Renal pelvis (tissue), 12 donors: ENCODE measurements at places on chromosomes 12 and 14. TPM values are rescaled to one million over a fixed set of nuclear protein-coding genes. Genes with fewer than 3 reads are reported as not detected.

Gene HOXC4
- polyA plus RNA-seq: 44.4 TPM

Gene RAD51AP1
- polyA plus RNA-seq: 26.2 TPM

Gene SETD3
- 57.4 TPM for polyA plus RNA-seq

Gene A2ML1
- 0.20 TPM for polyA plus RNA-seq

Gene DBX2
- polyA plus RNA-seq: 0.04 TPM

Gene NEUROD4
- polyA plus RNA-seq: not detected

Gene FIGNL2
- polyA plus RNA-seq: 7.0 TPM

Gene SLC38A4
- polyA plus RNA-seq: 32.1 TPM

Gene OR4E1
- polyA plus RNA-seq: not detected

Gene RND1
- 2.5 TPM for polyA plus RNA-seq

Gene ALG10B
- 9.7 TPM for polyA plus RNA-seq

Gene MYO1H
- polyA plus RNA-seq: 1.3 TPM

Gene IFT81
- polyA plus RNA-seq: 48.1 TPM
